NCI-H1092 (cell line): ENCODE measurements at places on chromosomes 6 and 20.

- DNase-seq: no peak
These were observed 114.3 kb upstream of the ZFP64 start for GRCh38 chr20:52305858-52306257.

- no peak for DNase-seq
These were observed 22.2 kb downstream of the RREB1 start for GRCh38 chr6:7129784-7130569.

GRCh38 chr6:19210849-19211590 is 626.1 kb upstream of the ID4 start:
- no peak for DNase-seq

GRCh38 chr6:155075930-155076695 is 81.0 kb downstream of the TIAM2 start:
- no peak for DNase-seq

DNA sequence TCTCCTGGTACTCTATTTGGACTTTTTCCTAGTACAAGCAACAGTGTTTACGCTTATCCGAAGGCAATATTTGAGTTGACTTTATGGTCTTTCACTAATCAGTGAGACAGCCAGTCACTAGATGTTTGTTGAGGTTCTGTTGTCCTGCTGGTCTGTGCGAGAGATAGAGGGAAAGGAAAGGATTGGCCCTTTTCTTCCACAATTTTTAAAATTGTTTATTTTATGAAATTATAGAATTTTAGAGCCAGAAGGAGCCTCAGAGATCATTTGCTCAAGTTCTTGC is 44.4 kb downstream of the MAP3K4 start:
- DNase-seq: no peak

GRCh38 chr6:85323435-85324040 is 126.3 kb upstream of the NT5E start:
- DNase-seq: peak; percentile 38

DNA sequence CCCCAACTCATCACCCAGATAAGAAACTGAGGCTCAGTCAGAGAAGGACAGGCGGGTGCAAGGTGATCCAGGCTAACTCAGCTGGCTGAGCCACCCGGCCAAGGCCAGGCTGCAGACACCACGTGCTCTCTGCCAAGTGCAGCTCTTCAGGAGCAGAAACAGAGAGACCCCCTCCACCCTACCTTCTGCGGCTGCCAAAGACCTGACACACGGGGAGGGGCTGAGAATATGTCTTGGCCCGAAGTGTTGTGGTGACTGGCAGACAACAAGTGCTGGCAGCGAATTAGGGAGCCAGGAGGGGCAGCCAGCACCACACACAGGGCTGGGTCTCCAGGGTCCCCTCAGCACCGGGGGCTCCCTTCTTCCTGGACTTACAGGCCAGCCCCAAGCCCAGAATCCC is 22.5 kb downstream of the PREX1 start:
- DNase-seq: no peak

DNA sequence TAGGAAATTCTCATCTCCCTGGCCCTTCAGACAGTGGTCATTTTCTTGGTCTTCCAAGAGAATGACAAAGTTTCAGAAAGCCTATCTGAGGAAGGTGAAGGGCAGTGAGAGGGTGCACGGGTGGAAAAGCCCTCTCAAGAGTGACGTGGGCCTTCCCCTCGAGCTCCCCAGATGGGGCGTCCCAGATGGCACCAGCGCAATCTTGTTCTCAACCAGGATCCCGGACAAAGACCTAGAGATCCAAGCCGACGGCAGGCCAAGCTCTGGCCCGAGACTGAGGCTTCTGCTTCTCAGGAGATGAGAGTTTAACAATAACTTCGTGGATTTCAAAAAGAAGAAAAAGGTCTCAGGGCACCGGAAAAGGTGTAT is 797 bp upstream of the ZNF133 start:
- no peak for DNase-seq

GRCh38 chr6:119902681-119903080 is 553.1 kb upstream of the MAN1A1 start:
- no peak for DNase-seq

GRCh38 chr20:9110365-9110764 is 41.5 kb downstream of the PLCB4 start:
- DNase-seq: no peak

- DNase-seq: no peak
These were observed 124.5 kb downstream of the TAF4 start for GRCh38 chr20:61940976-61941720.
